ENCODE measurements at places on chromosomes 5 and 9. TPM values are rescaled to one million over a fixed set of nuclear protein-coding genes. Genes with fewer than 3 reads are reported as not detected.

- DNase-seq = no peak
Observed at GRCh38 chr5:55402199-55402598, 94.4 kb downstream of the MTREX start.

GRCh38 chr9:113567361-113568080, 104.0 kb downstream of the RGS3 start:
- no peak for DNase-seq

GRCh38 chr5:137563646-137564397, 64.7 kb upstream of the SPOCK1 start:
- DNase-seq = peak; percentile 75

CCDC192 gene
- total RNA-seq = not detected

- peak; percentile 33 for DNase-seq
Observed at GRCh38 chr5:52800394-52801213, 12.9 kb downstream of the ITGA1 start.

DNA sequence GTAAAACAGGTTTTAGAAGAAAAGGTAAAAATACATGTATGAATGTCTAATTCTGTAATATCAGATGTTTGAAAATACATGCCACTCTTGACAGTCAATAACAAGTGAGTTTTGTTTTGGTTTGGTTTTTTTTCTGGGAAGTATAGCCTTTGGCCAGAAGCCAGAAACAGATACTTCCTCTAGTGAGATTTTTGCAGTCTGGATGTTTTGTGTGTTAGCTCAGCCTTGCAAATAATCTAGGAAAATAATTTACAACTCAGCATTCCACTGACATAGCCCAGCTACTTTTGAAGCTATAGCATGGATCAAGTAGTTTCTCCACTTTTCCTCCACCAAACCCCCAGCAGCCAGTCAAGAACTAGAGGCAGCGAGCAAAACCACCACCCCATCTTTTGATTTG, 56.7 kb downstream of the SLC1A1 start:
- no peak for DNase-seq

- no peak for DNase-seq
Observed at GRCh38 chr9:94147776-94148175, 63.5 kb downstream of the PTPDC1 start.

DNA sequence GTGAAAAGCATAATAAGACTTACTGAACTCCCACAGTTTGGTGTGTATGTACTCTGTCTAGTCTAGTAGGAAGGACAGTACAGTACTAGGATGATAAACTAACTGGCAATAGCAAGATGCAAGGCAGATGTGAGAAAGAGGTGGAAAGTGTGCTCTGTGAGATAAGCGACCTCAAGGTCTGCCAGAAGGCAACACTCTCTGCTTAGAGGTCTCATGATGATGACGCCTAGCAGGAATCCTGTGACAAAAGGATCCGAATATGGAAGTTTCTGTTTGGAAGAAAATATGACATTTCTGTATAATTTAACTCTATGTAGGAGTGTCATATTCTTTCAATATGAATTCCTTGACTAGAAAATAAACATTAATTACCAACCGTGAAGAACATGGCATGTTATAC, 112.2 kb downstream of the PLPPR1 start:
- DNase-seq = no peak

DNA sequence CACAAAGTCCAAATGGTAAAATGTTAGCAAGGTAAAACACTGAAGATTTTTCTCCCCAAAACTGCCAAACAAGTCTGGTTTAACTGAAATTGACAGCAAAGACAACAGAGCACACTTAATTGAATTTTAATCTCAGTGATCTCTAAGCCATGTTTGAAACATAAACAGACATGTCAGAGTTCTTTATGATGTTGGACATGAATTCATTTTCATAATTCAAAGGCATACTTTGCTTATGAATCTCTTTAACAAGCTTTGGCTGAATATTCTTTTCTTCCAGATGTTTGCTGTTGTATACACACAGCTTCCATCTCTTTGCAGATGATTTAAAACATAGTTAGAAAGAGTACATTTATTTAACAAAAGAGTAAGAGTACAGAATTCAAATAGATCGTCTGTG, 509.1 kb downstream of the RAB3C start:
- no peak for DNase-seq

DNA sequence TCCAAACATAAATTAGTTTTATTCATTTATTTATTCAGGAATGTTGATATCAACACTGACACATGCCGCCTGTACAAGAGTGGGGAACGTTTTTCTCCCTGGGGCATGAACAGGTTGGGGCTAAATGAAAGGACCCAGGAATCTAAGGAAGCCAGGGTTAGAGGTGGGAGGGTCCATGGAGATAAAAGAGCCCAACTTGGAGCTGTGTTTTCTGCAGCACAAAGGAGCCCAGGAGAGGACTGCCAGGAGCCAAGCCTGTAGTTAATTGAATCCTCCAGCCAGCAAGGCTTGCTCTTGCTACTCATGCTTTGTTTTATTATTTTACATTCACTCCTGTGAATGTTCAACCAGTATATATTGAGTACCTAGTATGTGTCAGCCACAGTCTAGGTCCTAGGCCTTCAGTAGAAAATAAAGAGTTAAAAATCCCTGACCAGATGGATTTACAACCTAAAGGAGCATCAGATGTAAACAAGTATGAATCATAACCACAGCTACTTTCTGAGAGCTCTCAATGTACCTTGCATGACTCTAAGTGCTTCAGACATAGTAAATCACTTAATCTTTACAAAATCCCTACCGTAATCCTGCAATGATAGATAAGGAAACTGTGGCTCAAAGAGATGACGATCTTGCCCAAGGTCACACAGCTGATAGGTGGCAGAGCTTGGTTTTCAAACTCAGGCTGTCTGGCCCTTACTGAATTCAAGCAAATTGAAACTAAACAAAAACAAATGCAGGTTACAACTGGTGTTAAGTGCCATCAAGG, 69.8 kb downstream of the ASTN2 start:
- no peak for DNase-seq

DNA sequence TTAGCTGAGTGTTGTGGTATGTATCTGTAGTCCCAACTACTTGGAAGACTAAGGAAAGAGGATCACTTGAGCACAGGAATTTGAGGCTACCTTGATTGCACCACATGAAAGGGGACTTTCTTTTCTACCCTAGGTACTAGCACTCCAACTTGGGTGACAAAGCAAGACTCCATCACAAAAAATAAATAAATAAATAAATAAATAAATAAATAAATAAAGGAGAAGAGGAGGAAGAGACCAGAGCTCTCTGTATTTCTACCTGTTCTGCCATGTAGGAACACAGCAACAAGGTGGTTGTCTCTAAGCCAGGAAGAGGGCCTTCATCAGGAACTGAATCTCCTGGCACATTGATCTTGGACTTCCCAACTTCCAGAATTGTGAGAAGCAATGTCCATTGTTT, 118.6 kb downstream of the HMHB1 start:
- no peak for DNase-seq

- no peak for DNase-seq
Observed at GRCh38 chr5:56259002-56259511, 25.9 kb upstream of the ANKRD55 start.

RNF180 gene
- 55.3 TPM for total RNA-seq

CCDC171 gene
- total RNA-seq = 19.7 TPM

- DNase-seq = no peak
Observed at GRCh38 chr9:91156451-91157234, 205.1 kb downstream of the AUH start.

- DNase-seq = no peak
Observed at GRCh38 chr9:135464181-135464580, 15.4 kb upstream of the PPP1R26 start.

- no peak for DNase-seq
Observed at GRCh38 chr9:68851657-68852056, 146.6 kb downstream of the PIP5K1B start.

CDKN2A gene
- not detected for total RNA-seq

GZMA gene
- not detected for total RNA-seq

GRCh38 chr9:99296291-99296951, 74.3 kb downstream of the SEC61B start:
- peak; percentile 51 for DNase-seq

- DNase-seq = no peak
Observed at GRCh38 chr5:171895081-171895480, 109.5 kb downstream of the SMIM23 start.

DNA sequence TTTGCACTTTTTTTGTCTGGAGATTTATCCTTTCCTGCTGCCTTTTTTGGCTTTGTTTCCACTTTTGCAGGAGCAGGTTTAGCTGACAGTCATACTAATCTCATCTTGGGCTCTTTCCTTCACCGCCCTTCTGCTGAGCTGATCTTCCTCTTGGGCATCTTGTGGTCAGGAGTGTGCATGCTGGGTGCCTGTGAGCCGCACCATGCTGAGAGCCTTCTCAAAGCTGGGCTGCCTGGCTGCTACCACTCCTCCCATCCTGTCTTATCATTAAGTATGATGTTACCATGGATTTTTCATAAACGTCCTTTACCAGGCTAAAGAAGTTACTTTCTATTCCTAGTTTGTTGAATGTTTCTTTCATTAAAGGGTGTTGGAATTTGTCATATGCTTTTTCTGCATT, 49.5 kb upstream of the MCCC2 start:
- no peak for DNase-seq

ADAMTSL1 gene
- 17.5 TPM for total RNA-seq

SPAAR gene
- total RNA-seq = 1.1 TPM

DNA sequence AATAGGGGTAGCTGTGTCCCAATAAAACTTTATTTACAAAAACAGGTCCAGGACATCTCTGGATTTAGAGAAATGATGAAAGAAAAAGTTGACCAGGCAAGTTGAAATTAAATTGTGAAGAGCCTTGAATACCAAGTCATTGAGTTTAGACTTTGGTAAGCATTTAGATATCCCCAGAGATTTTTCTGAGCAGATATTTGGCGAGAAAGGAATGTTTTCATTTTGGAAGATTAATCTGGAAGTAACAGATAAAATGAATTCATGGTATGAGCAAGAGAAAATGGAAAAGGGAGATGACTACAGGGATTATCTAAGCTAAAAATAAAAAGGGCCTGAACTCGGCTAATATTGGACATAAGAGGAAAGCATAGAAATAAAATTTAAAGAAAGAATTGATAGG, 157.6 kb downstream of the ACTL7B start:
- DNase-seq = no peak

PDE8B gene
- total RNA-seq = 6.4 TPM

ANKRD20A1 gene
- 7.3 TPM for total RNA-seq

DNA sequence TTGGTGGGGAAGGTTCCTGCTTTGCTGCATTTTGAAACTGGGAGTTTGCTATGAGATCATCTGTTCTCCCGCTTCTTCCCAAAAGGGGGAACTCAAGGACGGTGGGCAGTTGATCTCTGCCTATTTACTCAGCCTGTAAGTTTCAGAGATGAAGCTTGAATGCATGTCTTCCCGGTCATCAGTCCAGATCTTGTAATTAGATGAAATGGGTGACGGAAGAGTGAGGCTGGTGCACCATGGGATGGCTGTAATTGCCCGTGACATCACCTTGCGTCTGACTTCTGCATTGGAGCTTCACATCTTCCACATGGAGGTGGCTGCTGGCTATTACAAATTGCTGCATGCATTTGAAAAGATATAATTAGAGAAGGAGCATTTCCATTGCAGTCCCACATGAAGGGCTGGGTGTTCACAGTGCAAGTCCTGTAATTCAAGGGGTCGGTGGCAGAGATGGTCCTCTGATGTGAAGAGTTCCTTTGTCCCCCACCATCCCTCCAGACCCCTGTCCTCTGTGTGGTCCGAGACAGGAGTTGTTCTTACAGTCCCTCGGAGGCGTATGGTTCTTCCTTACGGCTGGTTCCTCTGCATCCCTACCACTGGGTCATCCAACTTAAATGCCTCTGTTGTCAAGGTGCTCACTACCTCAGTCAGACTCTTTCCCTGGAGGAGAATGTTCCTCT, 72.9 kb downstream of the ZNF618 start:
- no peak for DNase-seq

DNA sequence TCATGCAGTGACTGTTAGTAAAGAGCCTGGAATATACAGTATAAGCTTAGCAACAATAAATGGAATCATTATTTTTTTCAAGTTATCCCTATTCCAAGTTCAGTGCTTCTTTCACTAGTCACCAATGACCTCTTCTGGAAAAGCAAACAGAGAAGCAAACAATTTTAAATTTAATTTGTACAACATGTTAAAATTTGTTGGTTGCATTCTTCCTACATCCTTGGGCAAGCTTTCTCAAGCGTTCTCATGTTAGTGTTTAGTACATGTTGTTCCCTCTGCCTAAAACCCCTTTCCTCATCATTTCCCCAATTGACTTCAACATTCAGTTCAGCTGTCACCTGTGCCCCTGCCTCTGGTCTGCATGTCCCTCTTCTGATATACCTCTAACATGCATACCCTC, 123.4 kb downstream of the SEC61B start:
- no peak for DNase-seq

ADCY2 gene
- 21.7 TPM for total RNA-seq

F2RL2 gene
- total RNA-seq = 0.27 TPM

PALM2AKAP2 gene
- total RNA-seq = 4.5 TPM

DNA sequence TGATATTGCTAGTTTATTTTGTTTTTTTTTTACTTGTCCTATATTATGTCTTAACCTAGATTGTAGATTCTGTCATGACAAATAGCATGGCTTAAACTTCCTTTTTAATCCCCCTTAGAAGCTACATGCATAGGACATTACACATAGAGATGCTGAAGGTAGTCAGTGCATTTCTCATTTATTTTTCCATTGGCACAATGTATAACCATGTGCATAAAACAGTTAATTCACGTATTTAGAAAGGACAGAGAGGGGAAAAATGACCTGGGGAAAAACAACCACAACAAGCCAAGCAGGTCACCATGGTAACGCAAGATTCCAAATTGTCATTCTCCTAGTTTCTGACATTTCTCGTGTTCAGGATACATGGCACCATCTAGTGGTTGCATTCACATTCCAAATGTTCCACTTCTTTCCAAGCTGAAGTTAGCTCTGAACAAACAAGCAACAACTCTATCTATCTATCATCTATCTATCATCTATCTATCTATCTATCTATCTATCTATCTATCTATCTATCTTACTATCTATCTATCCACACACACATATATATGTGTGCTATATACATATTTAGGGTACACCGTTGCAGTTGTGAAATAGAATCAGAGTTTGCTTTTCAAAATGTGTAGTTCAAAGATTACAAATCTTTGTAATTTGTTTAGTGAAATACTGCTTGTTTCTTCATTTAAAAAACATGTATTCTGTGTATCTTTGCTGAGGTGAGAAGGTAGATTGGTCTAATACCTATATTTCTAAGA, 487.2 kb upstream of the ST8SIA4 start:
- peak; percentile 0 for DNase-seq

- no peak for DNase-seq
Observed at GRCh38 chr9:136847826-136848392, 1.3 kb upstream of the PHPT1 start.

SMU1 gene
- 25.7 TPM for total RNA-seq
